ENCODE measurements at places on chromosomes 4 and X.

DNA sequence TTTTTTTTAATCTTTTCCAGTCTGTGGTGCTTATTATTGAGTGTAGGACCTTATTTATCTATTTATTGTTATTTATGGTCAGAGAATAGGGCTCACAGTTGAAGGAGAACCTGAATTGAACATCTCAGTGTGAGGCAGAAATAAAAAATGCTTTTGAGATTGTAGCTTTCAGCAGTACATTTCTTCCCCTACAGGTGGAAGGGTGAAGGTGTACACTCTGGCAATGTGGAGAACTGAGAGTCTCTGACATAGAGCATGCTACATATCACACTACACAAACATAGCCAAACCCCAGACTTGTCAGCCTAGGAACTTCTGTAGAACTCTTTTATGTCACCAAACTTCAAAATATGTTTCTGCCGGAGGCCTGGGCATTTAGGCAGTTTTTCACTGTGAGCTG lies 140.2 kb downstream of the STIM2 start:
- no peak for DNase-seq

GRCh38 chrX:2654436-2655340 lies 36.4 kb upstream of the CD99 start:
- DNase-seq, result no peak

DNA sequence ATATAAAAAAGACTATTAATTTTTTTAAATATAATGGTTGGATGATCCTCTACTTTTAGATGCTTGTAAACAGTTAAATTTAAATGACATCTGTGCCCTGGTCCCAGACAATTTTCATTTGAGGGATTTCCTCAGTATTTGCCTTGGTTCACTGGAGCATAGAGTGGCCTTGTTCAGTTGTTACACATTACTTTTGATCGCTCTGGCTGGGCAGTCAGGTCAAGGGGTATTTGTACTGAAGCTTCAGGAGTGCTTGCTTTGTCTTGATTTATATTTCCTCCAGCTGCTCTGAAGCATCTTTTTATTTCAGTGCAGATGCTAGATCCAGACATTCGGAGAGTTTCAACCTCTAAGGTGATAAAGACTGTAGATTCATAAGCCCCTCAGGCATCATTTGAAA lies 50.0 kb downstream of the COMMD8 start:
- no peak for DNase-seq

GRCh38 chr4:148444296-148445070 lies 2.3 kb upstream of the NR3C2 start:
- peak; percentile 10 for DNase-seq

DNA sequence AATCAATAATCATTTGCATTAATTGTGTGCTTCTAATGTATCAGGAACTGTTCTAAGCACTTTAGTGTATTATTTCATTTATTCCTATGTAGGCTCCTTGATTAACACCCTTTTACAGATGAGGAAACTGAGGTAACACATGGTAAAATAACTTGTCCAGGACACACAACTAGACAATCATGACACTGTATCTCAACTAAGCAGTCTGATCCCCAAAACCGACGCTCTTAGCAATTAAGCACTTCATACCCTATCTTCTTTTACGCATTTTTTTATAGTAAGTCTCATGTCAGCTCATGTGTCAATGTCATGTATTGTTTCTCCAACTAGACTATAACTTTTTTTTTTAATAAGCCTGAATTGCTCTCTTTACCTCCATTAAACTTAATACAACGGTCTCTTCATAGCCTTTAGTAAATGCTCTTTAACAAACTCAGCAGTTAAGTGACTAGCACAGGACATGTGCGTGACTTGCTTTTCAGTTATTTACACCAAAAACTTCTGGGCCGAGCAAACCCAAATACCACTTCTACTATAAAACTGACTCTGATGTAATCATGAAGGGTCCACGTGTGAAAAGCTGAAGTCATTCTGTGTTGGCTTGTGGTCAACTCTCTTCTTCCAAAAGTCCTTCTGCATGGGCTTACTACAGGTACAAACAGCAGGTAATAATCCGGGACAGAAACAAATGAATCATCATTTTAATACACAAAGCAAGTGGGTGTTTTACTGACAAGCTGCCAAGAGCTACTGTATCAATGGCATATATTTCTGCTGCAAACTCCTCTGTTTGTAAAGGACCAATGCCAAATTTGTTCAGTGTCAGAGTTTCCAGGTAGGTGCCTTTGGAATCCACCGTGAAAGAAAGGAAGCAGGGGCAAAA lies 7.9 kb upstream of the AMBN start:
- no peak for DNase-seq

DNA sequence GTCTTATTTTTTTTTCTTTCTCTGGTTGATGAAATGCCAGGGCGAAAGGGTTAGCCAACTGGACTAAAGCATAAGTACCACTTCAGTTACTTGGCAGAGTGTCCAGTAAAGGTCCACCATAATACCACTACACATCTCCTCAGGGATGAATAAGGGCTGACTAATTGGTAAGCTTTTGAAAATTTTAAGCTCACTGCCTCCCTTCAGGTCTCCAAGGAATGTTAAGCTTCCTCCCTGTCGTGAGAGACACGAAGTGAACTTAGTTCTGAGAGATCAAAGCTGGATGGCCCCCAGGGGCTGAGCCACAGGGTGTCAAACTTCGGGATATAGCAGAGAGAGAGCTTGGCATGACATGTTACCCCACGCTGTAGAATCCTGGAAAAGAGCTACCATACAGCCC lies 111.4 kb downstream of the VSIG4 start:
- no peak for DNase-seq

DNA sequence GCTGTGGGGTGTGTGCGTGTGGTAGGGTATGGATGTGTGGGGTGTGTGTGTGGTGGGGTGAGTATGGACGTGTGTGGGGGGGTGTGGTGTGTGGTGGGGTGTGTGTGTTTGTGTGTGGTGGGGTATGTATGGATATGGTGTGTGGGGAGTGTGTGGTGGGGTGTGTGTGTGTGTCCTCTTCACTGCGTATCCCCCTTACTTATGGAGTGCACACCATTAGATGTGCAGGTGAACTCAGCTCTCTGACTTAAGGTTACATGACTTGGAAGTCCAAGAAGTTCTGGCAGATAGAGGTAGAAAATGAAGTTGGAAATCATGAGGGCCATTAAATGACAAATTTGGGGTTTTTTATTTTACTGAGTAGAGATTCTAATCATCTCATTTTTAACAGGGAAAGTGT lies 182.5 kb downstream of the PALLD start:
- DNase-seq, result no peak
